ENCODE measurements at places on chromosomes 6 and 20.

DNA sequence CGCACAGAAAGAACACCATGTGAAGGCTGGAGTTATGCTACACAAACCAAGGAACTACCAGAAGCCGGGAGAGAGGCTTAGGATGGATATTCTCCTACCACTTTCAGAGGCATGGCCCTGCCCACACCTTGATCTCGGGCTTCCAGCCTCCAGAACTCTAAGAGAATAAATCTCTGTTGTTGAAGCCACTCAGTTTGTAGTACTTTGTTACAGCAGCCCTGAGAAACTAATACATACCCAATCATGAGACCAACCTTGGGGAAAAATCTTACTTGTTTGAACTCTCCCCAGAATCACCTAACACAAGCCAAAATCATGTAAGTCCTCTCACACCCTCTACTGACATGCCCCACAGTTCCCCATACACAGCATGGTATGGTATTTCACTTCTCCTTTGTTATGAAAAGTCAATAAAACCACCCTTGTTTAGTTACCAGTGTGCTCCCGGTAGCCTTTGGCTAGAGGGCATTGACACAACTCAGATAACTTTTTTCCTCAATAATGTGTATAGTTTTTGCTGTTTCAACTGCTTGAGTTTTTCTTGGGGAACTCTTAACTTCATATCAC, 40.7 kb upstream of the SLC2A12 start:
- DNase-seq: no peak

DNA sequence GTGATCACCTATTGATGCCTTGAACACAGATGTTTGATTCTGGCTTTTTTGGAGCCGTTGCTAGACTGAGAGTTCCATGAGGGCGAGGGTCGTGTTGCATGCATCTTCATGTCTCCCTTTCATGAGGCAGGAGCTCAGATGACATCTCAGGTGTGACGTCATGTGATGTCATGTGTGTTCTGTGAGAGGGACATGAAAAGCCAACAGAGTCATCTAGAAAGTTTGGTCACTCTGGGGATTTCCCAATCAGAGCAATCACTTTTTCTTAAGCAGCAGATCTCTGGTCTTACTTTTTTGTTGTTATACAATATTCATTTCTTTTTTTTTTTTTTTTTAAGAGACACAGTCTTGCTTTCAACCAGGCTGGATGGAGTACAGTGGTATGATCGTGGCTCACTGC, 411.8 kb downstream of the PREX1 start:
- no peak for DNase-seq

DNA sequence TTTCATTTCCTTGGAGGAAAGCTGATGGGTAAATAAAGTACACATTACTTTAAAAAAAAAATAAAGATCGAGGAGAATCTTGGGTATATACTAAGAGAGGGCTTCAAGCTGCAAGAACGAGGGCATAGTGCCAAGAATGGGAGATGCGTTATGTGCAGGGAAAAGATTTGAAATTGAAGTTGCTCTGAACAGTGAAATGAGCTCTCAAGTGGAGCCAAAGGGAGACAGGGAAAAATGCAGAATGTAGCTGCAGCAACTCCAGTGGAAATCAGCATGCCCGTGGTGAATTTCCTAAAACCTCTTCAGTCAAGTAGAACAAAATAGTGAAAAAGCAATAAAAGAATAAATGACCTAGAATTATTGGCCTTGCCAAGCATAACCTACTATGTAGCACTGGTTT, 11.4 kb upstream of the COL9A1 start:
- DNase-seq: no peak

DNA sequence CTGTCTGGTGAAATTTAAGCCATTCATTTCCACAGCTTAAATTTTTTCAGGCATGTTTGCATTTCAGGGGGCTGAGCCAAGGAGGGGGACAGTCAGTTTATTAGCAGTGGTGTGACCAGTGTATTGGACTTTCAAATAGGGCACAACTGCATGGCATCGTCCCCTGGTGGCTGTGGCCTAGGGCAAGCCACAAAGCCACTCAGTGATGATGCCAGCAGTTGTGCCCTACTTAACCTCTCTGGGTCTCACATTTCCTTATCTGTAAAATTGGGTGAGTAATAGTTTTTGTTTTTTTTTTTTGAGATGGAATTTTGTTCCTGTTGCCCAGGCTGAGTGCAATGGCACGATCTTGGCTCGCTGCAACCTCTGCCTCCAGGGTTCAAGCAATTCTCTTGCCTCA, 48.0 kb downstream of the CDC5L start:
- DNase-seq: no peak

DNA sequence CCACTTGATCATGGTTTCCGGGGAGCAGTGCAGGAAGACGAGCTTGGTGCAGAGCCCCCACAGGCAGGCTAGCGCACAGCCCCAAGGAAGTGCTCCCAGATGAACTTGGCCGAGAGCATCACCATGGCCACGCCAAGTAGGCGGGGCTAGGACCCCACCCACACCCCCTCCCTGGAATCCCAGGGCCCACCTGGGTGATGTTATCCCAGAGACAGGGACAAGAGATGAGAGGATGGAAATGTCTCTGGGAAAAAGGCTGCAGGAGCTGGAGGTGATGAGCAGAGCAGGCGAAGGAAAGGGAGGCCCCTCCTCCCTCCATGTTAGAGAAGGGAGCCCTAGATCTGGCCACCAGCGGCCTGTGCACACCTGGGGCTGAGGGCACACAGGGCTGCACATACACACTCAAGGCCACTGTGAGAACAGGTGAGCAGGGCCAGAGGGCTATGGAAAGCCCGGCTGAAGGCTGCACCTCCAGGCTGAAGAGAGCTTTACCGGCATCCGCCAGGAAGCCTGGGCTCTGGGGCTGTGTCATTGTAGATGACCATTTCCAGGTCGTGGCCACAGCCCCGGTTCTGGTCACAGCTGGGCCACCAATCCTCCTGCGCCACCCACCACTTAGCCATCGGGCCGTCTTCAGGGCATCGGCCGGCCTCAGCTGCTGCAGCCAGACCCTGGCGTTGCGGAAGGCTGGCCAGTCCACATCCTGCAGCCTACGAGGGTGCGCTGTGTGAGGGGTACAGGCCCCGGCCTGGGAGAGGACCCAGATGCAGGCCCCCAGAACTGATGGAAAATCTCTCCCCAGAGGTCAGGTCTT, 24.9 kb downstream of the NPEPL1 start:
- DNase-seq: no peak

GRCh38 chr20:20366551-20366875, 1.4 kb upstream of the INSM1 start:
- no peak for DNase-seq

DNA sequence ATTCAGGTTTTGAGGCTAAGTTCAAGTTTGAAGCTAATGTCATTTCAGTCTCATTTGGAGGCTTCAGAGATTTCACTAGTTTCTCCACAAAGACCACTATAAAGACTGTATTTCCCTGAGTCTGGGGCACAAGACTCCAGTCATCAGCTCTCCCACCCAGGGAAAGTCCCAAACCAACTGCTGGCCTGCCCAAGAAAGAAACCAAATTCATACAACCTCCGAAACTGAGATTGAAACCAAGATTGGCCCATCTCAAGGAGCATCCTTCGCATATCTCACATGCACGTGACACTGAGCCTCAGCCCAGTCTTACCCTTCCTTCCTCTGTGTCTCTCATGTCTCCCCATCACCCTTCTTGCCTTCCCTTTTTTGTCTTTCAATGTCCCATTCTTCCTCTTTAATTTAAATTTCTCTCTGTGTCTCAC, 3.5 kb upstream of the LTA start:
- DNase-seq: peak; percentile 88

GRCh38 chr20:34859367-34859766, 13.3 kb downstream of the GGT7 start:
- no peak for DNase-seq

DNA sequence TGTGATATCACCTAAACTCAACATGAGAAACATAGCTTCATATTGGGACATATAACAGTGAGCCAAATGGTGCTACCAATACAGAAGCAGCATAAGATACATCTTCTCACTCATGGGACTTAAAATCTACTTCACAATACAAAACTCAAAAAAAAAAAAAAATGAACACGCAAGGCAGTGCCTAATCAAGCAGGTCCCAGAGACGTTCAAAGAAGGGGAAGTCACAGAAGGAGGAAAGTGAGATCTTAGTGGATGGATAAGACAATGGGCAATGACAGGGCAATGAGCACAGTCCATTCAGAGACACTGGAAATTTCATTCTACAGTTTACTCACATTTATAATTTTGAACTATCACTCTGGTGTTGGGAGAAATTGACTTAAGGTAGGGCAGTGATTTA, 88.3 kb downstream of the FAM50B start:
- DNase-seq: no peak

DNA sequence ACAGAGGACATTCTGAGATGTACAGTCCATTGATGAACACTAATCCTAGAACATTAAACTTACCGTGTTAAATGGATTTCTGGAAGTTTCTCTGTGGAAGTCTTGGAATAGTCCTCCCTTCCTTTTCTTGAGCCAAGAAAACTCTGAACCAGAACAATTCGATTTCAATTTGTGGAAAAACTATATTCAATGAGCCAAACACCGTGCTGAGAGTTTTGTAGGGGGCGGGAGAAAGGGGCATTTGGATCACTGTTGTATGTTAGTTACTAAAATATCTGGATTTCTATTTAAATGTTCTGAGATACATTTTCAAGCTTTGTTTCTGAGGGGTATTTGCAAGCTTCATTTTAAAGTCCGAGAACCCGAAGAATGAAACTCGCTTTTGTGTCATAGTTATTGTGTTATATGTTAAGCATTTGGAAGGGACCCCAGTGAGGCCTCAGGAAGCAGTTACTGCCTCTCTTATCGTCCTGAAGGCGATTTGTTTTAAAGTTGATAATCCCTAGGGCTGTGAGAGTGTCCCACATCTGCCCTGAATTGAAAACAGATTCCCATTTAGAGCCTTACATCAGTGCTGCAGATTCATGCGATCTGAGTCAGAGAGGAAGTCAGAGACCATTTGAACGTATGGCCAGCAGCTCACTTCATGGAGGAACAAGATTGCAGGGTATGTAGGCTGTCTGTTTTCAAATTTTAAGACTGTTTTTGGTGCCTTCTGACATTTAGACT, 70.8 kb upstream of the SASH1 start:
- DNase-seq: no peak

GRCh38 chr6:116827561-116828240, 1.2 kb downstream of the GPRC6A start:
- no peak for DNase-seq

- no peak for DNase-seq
Observed at GRCh38 chr6:130047088-130047995, 29.0 kb downstream of the L3MBTL3 start.

GRCh38 chr6:73657201-73657600, 3.4 kb upstream of the SLC17A5 start:
- peak; percentile 42 for DNase-seq

GRCh38 chr6:148835920-148836441, 89.2 kb downstream of the UST start:
- DNase-seq: peak; percentile 7

GRCh38 chr20:62186887-62187866, 4.3 kb downstream of the MTG2 start:
- no peak for DNase-seq

DNA sequence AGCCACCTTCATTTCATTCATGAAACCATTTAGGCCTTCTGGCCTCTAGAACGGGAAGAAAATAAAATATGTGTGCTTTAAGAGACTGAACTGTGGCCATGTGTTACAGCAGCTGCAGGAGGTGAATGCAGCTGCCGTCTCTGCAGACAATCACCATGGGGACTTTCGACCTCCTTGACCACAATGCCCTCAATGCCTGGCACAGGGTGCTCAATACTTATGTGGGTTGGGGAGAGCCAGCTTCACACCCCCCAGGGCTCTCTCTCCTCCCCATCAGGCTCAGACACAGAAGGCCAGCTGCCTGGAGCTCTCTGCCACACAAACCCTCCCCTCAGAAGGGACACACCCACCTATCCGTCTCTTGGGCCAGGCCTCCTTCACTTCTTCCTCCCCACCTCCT, 43.5 kb downstream of the ANKRD60 start:
- DNase-seq: no peak
